ENCODE measurements at places on chromosomes 12 and 14.

- DNase-seq = no peak
Measured at GRCh38 chr12:63802012-63802608, 22.4 kb downstream of the RXYLT1 start.

DNA sequence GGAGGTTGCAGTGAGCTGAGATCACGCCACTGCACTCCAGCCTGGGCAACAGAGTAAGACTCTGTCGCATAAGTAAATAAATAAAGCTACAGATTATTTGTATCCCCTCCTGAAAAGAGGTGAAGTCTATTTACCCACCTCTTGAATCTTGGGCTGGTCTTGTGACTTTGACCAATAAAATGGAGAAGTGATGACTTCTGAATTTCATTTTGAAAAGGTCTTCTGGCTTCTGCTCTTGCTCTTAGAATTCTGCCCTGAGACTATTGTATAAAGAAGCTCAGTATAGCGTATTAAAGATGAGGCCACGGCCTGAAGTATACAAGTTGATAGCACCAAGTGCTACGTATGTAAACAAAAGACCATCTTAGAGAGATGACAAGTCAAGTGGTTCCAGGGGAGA, 88.3 kb upstream of the AMN1 start:
- no peak for DNase-seq

- no peak for DNase-seq
Measured at GRCh38 chr12:54601841-54602240, 13.4 kb upstream of the PPP1R1A start.

- no peak for DNase-seq
Measured at GRCh38 chr12:115267464-115267863, 583.5 kb upstream of the TBX3 start.

DNA sequence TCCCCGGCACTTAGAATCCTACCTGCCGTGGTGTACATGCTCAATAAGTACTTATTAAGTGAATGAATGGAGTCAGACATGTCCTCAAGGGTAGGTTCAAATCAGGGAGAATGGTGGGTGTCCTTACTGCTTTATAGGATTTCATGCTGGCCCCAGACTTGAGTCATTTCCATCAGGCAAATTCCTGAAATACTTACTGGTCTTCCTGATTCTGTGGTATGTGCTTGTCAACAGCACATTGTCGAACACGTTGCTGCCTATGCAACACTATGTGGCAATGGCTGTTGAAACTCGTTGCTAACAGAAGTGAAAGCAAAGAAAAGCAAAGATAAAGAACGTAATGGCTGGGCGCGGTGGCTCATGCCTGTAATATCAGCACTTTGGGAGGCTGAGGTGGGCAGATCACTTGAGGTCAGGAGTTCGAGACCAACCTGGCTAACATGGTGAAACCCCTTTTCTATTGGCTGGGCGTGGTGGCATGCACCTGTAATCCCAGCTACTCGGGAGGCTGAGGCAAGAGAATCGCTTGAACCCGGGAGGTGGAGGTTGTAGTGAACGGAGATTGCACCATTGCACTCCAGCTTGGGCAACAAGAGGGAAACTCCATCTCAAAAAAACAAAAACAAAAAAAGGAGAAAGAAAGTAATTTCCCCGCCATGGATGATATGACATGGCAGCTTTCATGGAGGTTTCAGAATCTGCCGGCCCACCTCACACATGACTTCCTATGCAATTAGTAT, 214.9 kb downstream of the ZFP36L1 start:
- no peak for DNase-seq

DNA sequence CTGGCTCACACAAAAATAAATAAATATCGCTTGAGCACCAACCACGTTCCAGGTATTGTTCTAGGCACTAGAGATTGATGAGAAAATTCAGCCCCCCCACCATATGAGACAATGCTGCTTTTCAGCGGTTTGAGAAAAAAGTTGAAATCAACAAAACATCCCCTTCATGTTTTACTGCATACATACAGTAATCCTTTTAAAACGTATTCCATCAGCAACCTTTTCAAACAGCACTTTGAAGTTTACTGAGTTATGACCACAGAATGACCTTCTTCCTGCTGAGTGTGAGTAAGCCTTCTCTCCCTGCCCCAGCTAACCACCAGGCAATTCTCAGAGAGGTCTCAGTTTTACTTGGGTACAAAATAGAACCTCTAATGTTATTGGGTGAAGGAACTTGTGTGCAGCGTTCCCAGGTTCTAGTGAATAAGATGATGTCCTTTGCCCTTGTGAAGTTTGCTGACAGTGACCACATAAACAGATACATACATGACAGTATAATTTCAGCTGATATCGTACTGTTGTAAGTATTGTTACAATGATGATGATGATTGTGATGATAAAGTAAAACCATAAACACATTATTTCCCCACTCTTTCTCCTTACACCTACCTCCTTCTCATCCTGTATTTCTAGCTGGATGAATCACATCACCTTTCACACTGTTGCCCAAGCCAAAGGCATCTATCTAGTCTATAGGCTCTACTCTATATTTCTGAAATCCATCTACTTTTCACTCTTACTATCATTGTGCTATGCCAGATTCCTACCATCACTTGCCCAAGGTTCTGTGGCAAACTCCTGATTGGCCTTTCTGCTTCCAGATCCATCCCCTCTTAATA, 124.4 kb upstream of the KRR1 start:
- peak; percentile 51 for DNase-seq

DNA sequence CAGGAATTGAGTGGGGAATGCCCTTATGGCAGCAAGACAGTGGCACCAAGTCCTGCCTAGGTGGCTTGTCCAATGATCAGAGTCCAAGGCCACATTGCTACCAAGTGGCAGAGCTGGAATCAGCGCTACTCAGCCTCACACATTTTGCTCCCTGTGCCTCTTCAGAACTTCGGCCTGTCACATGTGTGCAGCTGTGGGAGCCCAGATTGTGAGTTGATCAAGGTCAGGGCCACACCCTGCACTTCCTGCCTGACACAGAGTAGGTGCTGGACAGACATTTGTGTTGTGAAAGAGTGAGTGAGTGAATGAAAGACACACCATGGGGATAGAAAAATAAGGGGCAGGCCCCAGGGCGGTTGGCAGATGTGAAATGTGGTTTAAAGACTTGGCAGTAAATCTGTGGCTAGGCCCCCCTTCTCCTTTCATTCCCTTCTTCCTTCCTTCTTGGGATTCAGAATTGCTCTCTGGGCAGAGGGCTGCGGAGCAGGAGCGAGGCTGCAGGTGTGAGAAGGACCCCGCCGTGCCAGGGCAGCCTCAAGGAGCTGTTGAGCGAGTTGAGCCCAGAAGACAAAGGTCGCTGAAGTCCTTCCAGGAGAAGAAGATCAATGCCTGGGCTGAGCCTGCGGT, 83.5 kb downstream of the SLC25A47 start:
- peak; percentile 94 for DNase-seq

DNA sequence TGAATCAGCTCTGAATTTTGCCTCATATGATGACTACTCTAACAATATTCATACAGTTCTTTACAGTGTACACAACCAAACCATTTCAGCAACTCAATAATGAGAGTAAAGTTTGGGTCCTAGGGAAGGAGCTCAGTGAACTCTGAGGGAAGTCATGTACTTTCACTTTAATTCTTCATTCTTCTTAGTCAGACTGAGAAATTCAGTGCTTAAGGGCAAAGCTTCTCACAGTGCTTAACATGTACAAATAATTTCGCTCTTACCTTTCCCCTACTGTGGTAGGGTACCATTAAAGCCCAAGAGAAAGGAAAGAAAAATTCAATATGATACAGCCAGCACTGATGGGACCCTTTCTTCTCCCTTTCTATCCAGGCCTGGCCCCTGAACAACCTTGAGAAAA, 435.0 kb downstream of the NELL2 start:
- no peak for DNase-seq

- DNase-seq = no peak
Measured at GRCh38 chr14:54364555-54365415, 32.0 kb upstream of the CDKN3 start.

DNA sequence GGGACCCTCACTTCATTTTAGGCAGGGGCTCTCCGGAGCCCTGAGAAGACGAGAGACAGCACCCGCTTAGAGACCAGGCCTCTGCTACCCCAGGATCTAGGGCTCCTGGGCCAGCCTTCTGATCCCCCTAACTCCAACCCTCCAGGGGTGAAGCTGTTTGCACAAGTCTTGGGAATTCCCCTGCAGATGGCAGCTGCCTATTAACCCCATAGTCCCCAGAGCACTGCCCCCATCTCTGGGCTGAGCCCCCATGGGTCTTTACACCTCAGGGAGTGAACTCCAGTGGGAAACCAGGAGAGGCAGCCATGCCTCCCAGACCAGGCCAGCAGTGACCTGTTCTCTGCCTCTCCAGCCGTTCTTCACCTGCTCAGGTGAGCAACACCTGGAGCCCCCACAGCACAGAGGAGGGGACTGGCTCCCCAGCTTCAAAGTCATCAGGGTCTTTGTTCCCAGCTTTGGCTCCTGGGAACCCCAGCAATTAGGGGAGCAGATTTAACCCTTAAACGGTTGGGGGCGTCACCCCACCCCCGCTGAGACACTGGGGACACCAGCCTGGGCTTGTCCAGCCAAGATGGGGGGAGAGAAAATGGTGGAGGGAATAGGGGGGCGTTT, 2.3 kb downstream of the WNT10B start:
- no peak for DNase-seq

DNA sequence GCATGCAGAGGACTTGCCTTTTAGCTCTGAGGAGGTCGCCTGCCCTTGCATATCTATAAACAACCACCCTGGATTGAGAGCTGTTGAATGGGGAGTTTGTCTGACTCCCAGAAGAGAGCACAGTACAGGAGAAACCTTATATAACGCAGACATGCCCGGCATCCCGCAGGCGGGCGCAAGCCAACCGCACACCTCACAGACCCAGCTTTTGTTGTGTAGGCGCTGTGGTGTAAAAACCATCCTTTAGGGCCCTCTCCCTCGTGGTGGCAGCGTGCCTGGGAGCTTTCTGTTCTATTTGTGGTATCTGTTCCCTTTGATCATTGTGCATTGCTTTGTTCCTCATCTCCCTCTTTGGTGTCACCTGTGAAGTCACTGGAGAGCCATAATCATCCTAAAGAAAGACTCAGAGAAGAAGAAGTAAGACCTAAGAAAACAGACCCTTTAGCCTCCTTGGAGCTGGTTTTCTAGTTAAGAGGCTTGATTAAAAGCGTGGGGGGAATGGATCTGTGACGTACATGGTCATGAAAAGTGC, 77.7 kb downstream of the ETV6 start:
- DNase-seq = peak; percentile 85

DNA sequence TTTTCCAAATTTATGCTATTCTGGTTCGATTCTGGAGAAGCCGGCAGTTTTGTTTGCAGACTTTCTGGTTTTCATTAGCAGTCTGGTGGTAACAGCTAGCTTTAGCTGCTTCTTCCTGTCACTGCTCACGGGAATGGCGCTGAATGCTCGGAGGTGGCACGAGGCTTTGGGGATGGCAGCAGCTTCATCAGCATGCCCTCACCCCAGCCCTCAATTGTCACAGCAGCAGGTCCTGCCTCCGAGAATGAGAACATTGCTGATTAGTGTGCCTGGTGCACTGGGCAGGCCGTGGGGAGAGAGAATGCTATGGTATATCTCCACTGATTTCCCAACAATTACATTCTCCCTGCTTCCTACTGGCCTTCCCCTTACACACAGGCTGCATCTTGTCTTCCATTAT, 73.6 kb downstream of the SAMD4A start:
- no peak for DNase-seq

GRCh38 chr12:89703768-89704167, 4.9 kb downstream of the ATP2B1 start:
- no peak for DNase-seq

- no peak for DNase-seq
Measured at GRCh38 chr14:60646226-60646818, 3.0 kb downstream of the SIX1 start.

GRCh38 chr12:47156167-47156736, 76.5 kb upstream of the AMIGO2 start:
- no peak for DNase-seq

DNA sequence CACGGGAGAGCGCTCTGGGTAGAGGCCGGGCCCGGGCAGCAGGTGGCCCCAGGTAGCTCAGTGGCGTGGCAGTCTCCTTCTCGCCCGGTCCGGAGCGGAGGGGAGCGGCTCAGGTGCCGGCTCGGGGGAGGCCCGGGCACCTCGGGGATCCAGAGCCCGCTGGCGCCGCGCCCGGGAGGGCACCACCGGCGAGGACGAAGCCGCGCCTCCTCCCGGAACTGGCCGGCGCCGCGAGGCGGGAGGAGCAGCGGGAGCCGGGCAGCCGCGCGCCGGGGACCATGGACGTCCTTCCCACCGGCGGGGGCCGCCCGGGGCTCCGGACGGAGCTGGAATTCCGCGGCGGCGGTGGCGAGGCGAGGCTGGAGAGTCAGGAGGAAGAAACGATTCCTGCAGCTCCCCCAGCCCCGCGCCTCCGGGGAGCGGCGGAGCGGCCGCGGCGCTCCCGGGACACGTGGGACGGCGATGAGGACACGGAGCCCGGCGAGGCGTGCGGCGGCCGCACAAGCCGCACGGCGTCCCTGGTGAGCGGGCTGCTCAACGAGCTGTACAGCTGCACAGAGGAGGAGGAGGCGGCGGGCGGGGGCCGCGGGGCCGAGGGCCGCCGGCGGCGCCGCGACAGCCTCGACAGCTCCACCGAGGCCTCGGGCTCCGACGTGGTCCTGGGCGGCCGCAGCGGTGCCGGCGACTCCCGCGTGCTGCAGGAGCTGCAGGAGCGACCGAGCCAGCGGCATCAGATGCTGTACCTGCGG, 21.5 kb upstream of the GNS start:
- DNase-seq = no peak

DNA sequence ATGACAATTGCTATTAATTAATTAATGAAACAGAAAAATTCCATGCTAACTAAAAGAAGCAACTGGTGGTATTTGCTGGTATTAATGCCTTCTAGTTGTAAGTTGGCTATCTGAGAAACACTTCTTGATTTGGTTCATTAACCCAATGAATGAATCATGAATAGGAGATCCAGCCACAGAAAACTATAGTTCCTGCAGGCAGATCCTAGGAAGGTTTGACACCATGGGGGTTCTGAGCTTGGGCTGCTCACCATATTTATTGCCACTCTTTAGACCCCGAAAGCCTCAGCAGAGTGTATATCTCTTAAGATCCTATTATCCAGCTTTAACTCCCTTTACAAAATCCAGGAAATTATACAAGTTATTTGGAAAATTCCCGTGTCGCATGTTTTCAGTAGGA, 81.4 kb upstream of the REP15 start:
- no peak for DNase-seq

DNA sequence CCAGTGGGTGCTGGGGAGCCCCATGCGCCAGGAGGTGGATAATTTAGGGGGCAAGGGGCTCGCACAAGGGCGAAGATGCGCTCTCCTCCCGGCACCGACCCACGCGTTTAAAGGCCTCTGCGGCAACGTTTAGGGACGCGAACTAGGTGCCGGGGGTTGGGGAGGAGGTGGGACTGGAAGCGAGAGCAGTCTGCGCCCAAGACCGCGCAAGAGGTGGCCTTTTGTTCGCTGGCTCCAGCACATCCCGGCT, 1.3 kb downstream of the SLC38A1 start:
- DNase-seq = no peak

GRCh38 chr12:68521848-68522502, 88.7 kb upstream of the RAP1B start:
- no peak for DNase-seq

GRCh38 chr14:81342850-81343580, 57.1 kb downstream of the STON2 start:
- DNase-seq = no peak

Measured in DND-41 (cell line).